CD4-positive, alpha-beta T cell treated with Interferon alpha-2 for 1 hour (primary cell): ENCODE measurements at places on chromosomes 6 and 20.

DNA sequence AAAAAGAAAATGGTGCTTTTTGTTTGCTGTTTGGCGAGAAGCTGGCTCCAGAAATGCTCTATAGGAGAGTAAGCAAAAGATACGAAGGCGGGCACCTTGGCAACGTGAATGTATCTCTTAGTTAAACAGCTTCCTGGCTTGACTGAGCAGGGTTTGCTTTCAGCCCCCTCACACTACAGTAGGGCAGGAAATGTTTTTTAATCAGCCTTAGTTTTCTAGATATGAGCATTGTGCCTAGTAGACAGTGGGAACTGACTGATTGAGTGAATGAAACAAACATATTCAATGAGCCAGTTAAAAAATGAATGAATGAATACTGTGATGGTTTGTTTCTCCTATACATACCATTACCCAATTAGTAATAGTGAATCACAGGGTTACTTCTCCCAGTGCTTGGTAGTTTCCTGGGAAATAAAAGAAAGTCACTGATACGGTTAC is 19.9 kb downstream of the CAP2 start:
- no peak for DNase-seq

DNA sequence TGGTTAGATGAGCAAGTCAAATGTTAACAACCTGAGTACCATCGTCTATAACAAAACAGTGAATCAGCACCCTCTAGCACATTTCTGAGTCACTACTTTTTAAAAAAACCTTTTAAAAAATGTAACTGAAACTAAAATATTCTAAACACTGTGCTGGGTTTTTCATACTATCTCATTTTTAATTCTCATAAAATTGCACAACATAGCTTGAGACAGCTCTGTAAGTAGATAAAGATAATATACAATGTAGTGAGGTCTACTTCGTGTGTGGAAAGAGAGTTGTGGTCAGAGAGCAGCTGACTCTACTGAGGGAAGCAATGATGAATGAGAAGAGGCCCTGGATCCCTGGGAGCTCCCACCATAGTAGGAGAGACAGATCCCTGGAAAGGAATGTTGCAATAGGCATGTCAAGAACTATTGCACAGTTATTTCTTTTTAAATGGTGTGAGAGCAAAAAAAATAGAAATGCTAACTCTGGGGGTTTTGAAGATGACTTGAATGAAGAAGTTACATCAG is 13.6 kb upstream of the CALHM6 start:
- DNase-seq = no peak

DNA sequence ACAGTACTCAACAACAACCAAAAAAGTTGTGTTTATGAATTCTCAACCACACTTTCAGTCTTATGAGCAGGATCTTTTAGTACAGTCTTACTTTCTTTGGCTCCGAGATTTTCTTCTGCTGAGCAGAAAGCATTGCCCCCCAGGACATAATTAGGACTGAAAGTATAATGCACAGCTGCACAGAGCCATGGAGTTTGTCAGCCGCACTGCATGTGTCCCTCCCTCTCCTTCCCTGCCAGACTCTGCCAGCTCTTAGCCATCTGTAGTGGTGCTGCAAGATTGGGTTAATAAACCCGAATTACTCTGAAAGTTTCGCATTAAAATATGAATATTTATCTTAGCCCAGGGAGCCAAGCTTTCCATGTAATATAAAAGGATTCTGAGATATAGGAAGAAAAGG is 179.6 kb upstream of the PTCHD4 start:
- DNase-seq = no peak

GRCh38 chr20:49865559-49865958 is 49.8 kb downstream of the SPATA2 start:
- no peak for DNase-seq

- no peak for DNase-seq
Observed at GRCh38 chr6:4084444-4085331, 5.8 kb upstream of the FAM217A start.
